ENCODE measurements at places on chromosomes 12 and 14. TPM values are rescaled to one million over a fixed set of nuclear protein-coding genes. Genes with fewer than 3 reads are reported as not detected.

GRCh38 chr14:45906257-45906656, 653.3 kb upstream of the MIS18BP1 start:
- H3K36me3 ChIP-seq = no peaks in the 10 kb centered on the region
- no peak overlapping the region for H3K27ac ChIP-seq
- no peaks in the 10 kb centered on the region for H3K4me1 ChIP-seq

GRCh38 chr12:27176765-27177164, 67.3 kb upstream of the STK38L start:
- no peak overlapping the region for H3K4me3 ChIP-seq
- no peaks in the 10 kb centered on the region for H3K27me3 ChIP-seq
- DNase-seq = no peak
- no peak overlapping the region for H3K27ac ChIP-seq
- H3K36me3 ChIP-seq = no peaks in the 10 kb centered on the region

DNA sequence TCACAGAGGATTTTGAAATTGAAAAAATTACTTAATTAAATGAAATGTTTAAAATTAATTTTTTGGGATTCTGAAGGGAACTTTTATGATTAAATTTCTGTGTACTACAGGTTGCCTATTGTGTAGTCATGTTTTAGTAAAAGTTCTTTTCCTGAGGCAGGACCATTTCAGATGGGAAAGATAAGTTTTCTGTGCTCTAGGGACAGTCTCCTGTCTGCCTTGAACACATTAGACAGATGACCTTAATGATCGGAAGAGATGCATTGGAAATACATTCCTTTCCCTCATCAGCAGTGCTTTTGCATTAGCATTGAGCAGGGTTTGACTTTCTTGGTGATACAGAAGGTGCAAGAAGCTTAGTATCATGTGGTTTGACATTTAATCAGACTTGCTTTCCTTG, 28.1 kb downstream of the CRADD start:
- peak; percentile 28 for DNase-seq
- no peak overlapping the region for H3K4me3 ChIP-seq
- H3K27me3 ChIP-seq = no peaks in the 10 kb centered on the region
- H3K27ac ChIP-seq = peak overlapping the region; percentile 71

DNA sequence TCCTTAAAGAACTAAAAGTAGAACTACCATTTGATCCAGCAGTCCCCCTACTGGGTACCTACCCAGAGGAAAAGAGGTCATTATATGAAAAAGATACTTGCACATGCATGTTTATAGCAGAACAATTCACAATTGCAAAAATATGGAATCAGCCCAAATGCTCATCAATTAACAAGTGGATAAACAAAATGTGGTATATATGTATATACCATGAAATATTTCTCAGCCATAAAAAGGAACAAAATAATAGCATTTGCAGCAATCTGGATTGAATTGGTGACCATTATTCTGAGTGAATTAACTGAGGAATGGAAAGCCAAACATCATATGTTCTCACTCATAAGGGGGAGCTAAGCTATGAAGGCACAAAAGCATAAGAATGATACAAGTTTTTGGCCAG, 64.7 kb upstream of the KRAS start:
- no peak overlapping the region for H3K4me3 ChIP-seq
- H3K27ac ChIP-seq = no peak overlapping the region
- no peaks in the 10 kb centered on the region for H3K27me3 ChIP-seq
- no peaks in the 10 kb centered on the region for H3K36me3 ChIP-seq

- no peaks in the 10 kb centered on the region for H3K36me3 ChIP-seq
- H3K27ac ChIP-seq = no peak overlapping the region
- no peaks in the 10 kb centered on the region for H3K4me1 ChIP-seq
- H3K4me3 ChIP-seq = no peak overlapping the region
- DNase-seq = peak; percentile 43
Measured at GRCh38 chr14:56474419-56475022, 105.1 kb upstream of the TMEM260 start.

GRCh38 chr14:90291699-90292098, 35.3 kb downstream of the PSMC1 start:
- H3K27me3 ChIP-seq = no peaks in the 10 kb centered on the region
- no peak for DNase-seq
- no peak overlapping the region for H3K4me3 ChIP-seq

DNA sequence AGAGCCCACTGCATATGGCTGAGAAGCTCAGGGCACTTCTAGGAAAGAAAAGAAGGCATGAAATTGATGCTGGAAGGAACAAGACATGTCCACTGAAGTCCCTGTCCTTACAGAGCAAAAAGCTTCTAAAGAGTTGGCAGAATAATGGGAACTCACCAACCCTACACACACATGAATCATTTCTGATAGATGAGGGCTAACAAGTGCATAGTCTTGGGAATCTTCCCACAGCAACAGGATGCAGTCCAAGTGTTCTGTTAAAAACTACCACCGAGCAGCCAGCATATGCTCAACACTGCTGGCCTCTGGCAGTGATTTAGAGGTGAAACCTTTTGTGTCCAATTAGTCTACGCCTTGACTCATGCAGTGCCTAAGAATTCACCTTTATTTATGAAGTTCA, 44.8 kb downstream of the RHOJ start:
- H3K4me3 ChIP-seq = no peak overlapping the region
- no peaks in the 10 kb centered on the region for H3K4me1 ChIP-seq
- no peaks in the 10 kb centered on the region for H3K27me3 ChIP-seq

GRCh38 chr12:10453156-10453555, at the start of gene KLRC1:
Gene KLRC1 (minus strand): TSS chr12:10453377. CDS start chr12:10451156, 2,221 bp downstream.
- no peak within 1 kb of the TSS for H3K4me3 ChIP-seq
- H3K27me3 ChIP-seq = no peaks in the 10 kb centered on the region
- H3K4me1 ChIP-seq = no peaks in the 10 kb centered on the region

- H3K4me1 ChIP-seq = no peaks in the 10 kb centered on the region
- H3K27me3 ChIP-seq = no peaks in the 10 kb centered on the region
- DNase-seq = no peak
- no peak overlapping the region for H3K4me3 ChIP-seq
- no peak overlapping the region for H3K27ac ChIP-seq
- H3K36me3 ChIP-seq = no peaks in the 10 kb centered on the region
Measured at GRCh38 chr12:98275131-98275475, 240.3 kb upstream of the TMPO start.

GRCh38 chr14:89574420-89574819, 157.4 kb upstream of the FOXN3 start:
- no peak for DNase-seq
- peaks cover 6% of the 10 kb centered on the region for H3K4me1 ChIP-seq
- H3K27ac ChIP-seq = no peak overlapping the region
- no peaks in the 10 kb centered on the region for H3K27me3 ChIP-seq

DNA sequence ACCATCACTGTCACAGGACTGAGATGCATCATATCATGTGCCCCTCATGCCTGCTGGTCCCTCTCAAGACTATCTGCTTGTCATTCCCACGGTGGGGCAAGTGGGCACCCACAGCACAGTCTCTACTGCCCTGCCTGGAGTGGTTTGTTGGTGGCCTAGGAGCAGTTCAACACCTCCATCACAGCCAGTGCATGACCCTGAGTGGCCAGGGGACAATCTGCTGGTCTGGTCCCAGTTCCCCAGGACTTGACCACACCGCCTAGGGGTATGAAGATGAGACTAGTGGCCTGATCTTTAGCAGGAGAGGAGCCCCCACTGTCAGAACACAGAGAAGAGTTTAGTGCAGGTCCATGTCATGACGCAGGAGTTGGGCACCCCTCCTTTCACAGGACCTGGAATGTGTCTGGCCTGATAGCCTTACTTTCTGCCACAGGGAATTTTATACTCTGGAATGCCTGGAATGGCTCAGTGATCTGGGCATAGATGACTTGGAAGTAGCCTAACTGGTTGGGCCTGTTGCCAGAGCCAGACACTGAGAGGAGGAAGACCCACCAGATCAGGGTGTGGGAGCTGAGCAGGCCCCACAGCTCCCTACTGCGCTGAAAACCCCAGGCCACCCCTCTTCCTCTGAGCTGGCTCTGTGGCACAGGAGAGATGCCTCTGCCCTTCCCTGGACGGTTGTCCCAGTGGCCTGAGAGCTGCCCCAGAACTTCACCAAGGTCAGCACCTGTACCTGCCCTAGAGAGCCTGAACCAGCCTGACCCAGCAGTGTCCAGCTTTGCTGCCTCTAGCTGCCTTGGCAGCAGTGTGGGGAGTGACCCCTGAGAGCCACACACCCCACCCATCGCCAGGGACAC, 83.3 kb downstream of the PUS7L start:
- no peak overlapping the region for H3K27ac ChIP-seq
- H3K4me3 ChIP-seq = no peak overlapping the region
- no peaks in the 10 kb centered on the region for H3K4me1 ChIP-seq
- no peaks in the 10 kb centered on the region for H3K36me3 ChIP-seq

DNA sequence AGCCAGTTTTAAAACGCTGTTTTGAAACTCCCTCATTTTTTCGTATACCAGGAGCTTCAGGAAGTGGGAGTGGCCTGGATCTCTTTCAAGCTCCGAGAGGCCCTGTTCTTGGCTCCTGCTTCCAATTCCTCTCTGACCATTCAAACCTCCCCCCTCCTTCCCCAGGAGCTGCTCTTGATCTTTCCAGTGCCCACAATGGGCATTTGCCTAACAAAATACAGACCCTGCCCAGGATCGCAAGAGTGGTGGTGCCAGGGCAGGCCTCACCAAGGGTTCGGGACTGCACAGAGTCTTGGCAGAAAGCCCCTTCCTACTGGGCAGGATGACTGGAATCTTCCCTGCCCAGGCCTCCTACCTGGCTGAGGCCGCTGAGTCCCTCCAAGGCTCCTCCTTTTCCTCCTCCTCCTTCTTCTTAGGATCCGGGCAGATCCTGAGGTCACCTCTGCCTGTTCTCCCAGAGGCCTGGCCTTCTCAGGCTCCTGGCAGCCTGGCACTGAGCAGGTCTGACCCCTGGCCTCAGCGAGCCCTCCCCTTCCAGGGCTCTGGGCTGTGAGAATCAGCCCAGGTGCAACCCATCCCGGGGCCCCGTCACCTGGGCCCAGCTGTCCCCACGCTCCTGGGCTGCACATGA, 46.9 kb upstream of the NOS1 start:
- H3K4me3 ChIP-seq = no peak overlapping the region
- DNase-seq = peak; percentile 43
- H3K4me1 ChIP-seq = peaks cover 33% of the 10 kb centered on the region
- H3K36me3 ChIP-seq = no peaks in the 10 kb centered on the region

- H3K36me3 ChIP-seq = no peaks in the 10 kb centered on the region
- no peak for DNase-seq
- H3K27me3 ChIP-seq = no peaks in the 10 kb centered on the region
- H3K4me1 ChIP-seq = no peaks in the 10 kb centered on the region
Measured at GRCh38 chr12:48356041-48356768, 5.5 kb upstream of the ZNF641 start.

- H3K36me3 ChIP-seq = no peaks in the 10 kb centered on the region
- no peak overlapping the region for H3K4me3 ChIP-seq
- H3K4me1 ChIP-seq = 0 out of 2 replicates have a peak, but pooled peaks cover 1% of the 10 kb centered on the region
Measured at GRCh38 chr12:12461923-12462315, 100.7 kb downstream of the DUSP16 start.

GRCh38 chr14:22531451-22532344, 57.3 kb downstream of the DAD1 start:
- DNase-seq = no peak
- H3K27me3 ChIP-seq = no peaks in the 10 kb centered on the region
- no peaks in the 10 kb centered on the region for H3K36me3 ChIP-seq
- H3K4me3 ChIP-seq = no peak overlapping the region
- no peaks in the 10 kb centered on the region for H3K4me1 ChIP-seq

- no peak overlapping the region for H3K27ac ChIP-seq
- H3K27me3 ChIP-seq = no peaks in the 10 kb centered on the region
- no peaks in the 10 kb centered on the region for H3K4me1 ChIP-seq
- no peak overlapping the region for H3K4me3 ChIP-seq
- no peak for DNase-seq
Measured at GRCh38 chr14:80787876-80788275, 153.7 kb downstream of the CEP128 start.

- no peak for DNase-seq
- H3K4me1 ChIP-seq = no peaks in the 10 kb centered on the region
- H3K27ac ChIP-seq = no peak overlapping the region
- peaks cover 46% of the 10 kb centered on the region for H3K36me3 ChIP-seq
- no peak overlapping the region for H3K4me3 ChIP-seq
Measured at GRCh38 chr14:77554207-77554606, 55.6 kb upstream of the ISM2 start.

- no peak for DNase-seq
- H3K27ac ChIP-seq = peak overlapping the region; percentile 44
- H3K4me1 ChIP-seq = peaks cover 28% of the 10 kb centered on the region
- no peaks in the 10 kb centered on the region for H3K27me3 ChIP-seq
- peak overlapping the region; percentile 79 for H3K4me3 ChIP-seq
Measured at GRCh38 chr12:105330931-105331804, 677 bp downstream of the C12orf75 start.

DNA sequence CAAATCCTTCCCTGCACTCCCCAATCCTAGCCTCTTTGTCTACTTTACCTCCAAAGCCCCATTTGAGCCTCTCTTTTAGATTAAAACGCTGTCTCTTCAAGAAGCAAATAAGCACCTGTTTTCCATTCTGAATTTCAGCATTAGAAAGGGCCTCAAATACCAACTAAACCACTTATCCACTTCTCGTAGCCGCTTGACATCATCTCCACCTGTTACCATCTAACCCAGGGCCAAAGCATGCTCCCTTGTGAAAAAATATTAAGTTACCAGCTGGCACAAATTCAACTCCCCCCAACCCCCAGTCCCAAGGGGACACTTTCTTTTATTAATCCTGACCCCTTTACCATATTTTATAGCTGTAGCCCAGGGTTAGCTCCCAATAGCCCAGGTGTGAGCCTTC, 43.1 kb downstream of the GPHB5 start:
- no peak overlapping the region for H3K4me3 ChIP-seq
- no peaks in the 10 kb centered on the region for H3K27me3 ChIP-seq
- no peaks in the 10 kb centered on the region for H3K36me3 ChIP-seq
- H3K27ac ChIP-seq = no peak overlapping the region

GRCh38 chr12:54051026-54051842, 2.4 kb upstream of the HOXC4 start:
- H3K4me1 ChIP-seq = peaks cover 15% of the 10 kb centered on the region
- no peaks in the 10 kb centered on the region for H3K36me3 ChIP-seq
- no peak for DNase-seq
- H3K4me3 ChIP-seq = no peak overlapping the region

- peaks cover 31% of the 10 kb centered on the region for H3K27me3 ChIP-seq
- DNase-seq = no peak
- no peaks in the 10 kb centered on the region for H3K36me3 ChIP-seq
Measured at GRCh38 chr14:96739200-96739910, 57.8 kb upstream of the VRK1 start.

Gene SYNE2
- polyA plus RNA-seq = 6.5 TPM

Gene LRTM2
- not detected for polyA plus RNA-seq

Gene IRF2BPL
- 10.9 TPM for polyA plus RNA-seq

Gene TCHP
- 19.0 TPM for polyA plus RNA-seq

Gene SIRT4
- 1.4 TPM for polyA plus RNA-seq

Gene TAS2R9
- not detected for polyA plus RNA-seq

Gene ART4
- not detected for polyA plus RNA-seq

Gene B4GALNT3
- 0.34 TPM for polyA plus RNA-seq

Gene ABCC9
- 0.02 TPM for polyA plus RNA-seq

Gene PDZRN4
- polyA plus RNA-seq = 0.02 TPM

Gene OR6C2
- polyA plus RNA-seq = not detected

Gene ZBTB25
- 4.5 TPM for polyA plus RNA-seq

Gene FLRT2
- polyA plus RNA-seq = 14.1 TPM

Gene GLT8D2
- 69.5 TPM for polyA plus RNA-seq

Measured in SK-N-SH (cell line).